ENCODE measurements at places on chromosomes 13 and 19. TPM values are rescaled to one million over a fixed set of nuclear protein-coding genes. Genes with fewer than 3 reads are reported as not detected.

KLK14 gene
- total RNA-seq = not detected

SYT3 gene
- not detected for total RNA-seq

INSL3 gene
- total RNA-seq = not detected

HIPK4 gene
- not detected for total RNA-seq

PLIN4 gene
- 0.84 TPM for total RNA-seq

POLR1G gene
- total RNA-seq = 14.9 TPM

MBD3L2 gene
- not detected for total RNA-seq

BBC3 gene
- total RNA-seq = 5.9 TPM

MISP gene
- total RNA-seq = 73.5 TPM

OR7C1 gene
- not detected for total RNA-seq

TGFBR3L gene
- total RNA-seq = 10.2 TPM

SIGLEC14 gene
- total RNA-seq = not detected
